ENCODE measurements at places on chromosomes 6 and 20.

DNA sequence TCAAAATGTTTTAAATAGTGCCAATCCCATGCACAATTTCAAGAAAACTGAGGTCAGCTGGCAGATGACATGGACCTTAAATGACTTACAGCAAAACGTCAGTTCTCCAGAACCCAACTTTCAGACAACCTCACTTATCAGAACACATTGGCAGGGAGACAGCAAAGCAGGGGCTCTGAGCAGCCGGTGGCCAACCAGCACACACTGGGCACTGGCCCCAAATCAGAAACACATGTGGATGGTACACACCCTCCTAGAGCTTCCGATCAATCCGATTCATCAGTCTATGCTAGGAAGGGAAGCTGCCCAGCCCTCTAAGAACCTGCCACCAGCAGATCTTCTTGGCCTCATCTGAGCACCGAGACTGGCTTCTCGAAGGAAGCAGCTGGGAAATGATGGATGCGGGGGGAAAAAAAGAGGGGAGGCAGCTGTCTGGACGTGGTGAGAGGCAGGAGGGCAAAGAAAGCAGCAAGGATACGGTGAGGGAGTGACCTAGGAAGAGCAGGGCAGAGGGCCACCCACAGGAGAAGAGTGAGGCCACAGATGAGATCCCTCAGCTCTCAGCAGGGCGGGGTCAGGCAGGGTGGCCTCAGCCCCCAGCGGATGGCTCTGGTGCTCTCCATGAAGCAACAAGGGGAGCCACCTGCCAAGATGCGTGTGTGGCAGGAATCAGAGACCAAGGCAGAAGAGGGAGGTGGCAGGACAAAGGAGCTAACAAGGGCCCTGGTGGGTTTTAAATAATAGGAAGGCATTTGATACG is 32.9 kb downstream of the TAF4 start:
- no peak for DNase-seq

DNA sequence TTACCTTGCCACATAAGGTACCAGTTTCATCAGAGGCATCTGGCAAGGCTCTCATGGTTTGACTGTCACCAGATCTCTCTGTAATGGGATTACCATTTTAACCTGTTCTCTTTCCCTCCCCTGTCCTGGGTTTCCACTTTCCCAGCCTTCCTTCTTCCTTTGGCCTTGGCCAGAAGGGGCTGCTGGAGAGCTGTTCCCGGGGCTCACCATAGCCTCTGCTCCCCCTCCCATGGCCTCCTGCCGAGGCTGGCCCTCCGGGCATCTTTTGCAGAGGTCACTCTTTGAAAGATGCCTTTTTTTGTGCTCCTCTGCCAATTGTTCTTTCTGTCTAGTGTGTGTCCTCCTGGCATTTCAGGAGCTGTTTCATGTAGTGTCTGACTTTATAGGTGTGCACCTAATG is 100.7 kb upstream of the SCP2D1 start:
- no peak for DNase-seq

DNA sequence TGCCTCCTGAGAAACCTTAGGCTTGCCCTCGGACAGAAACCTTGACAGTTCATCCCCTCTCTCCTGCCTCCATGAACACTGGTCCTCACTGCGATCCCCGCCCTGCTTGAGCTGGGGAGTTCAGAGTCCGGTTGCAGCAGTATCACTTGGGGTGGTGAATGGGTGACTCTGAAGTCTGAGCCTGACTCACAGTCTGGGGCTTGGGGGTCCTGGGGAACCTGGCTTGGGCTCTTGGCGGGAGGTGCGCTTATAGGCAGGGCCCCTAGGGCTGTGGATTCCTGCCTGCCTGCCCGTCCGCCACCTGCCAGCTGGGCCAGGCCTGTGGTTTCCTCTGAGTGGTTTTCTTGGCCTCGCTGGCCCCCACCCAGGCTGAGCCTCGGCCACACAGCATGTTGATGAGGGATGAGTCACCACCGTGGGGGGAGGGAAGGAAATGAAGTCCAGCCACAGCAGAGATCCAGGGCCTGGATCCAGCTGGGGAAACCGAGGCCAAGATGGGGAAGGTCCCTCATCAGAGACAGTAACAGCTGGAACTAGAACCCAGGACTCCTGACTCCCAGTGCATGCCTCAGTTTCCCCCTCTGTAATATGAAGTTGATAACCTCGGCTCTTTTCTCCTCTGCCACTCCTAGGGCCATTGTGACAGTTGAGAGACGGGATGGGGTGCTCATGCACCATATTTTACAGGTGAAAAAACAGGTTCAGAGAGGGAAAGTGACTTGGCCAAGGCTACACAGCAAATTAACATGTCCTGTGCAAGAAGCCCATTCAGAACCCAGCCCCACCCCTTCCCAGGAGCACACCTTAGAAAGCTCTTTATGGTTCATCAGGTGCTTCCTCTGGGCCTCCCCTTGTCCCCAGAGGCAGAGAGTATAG is 9.2 kb downstream of the FOXS1 start:
- DNase-seq = no peak

DNA sequence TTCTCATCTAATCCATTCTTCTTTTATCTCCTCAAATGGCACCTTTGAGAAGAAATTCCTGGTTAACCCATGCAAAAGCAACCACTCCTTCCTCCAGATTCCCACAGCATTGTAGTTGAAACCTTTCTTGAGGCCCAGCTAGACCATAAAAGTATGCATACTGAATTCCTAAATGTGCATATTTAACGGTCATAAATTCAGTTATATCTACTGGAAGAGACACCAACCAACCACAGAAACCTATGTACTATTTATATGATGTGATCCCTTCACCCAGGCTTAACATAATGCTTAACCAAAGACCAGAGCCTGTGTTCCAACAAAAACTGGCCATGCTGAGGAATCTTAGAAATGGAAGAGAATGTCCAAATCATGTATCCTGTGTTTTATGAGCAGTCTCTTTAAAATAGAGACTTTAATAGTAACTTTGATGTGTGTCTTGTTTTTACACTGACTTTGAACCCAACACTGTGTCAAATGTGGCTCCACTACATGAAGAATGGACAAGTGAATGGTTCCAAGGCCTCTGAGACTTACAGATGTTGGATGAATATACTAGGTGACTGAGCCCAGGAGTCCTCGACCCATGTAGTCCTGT is 11.4 kb upstream of the TAF8 start:
- no peak for DNase-seq

DNA sequence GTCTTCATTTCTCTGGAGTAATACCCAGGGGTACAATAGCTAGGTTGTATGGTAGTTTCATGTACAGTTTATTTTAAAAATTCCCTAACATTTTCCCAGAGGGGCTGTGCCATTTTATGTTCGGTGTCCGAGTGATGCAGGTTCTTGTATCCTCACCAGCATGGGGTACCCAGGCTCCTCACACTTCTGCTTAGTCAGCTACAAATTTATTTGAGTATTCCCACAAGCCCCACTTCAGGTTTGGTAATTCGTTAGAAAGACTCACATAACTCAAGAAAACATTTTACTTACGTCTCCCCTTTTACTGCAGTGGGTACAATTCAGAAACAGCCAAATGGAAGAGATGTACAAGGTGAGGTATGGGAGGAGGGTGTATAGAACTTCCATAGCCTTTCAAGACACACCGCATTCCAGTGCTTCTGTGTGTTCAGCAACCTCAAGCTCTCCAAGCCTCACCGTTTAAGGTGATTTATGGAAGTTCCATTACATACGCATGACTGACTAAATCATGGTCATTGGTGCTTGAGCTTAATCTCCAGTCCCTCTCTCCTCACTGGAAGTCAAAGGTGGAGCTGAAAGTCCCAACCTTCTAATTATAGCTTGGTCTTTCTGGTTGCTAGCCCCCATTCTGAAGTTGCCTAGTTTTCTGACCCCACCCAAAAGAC is 18.1 kb downstream of the RIPK1 start:
- DNase-seq = no peak

GRCh38 chr20:50310673-50311051 is 120.0 kb downstream of the CEBPB start:
- no peak for DNase-seq

- no peak for DNase-seq
Observed at GRCh38 chr6:142725024-142725770, 219.8 kb downstream of the HIVEP2 start.

DNA sequence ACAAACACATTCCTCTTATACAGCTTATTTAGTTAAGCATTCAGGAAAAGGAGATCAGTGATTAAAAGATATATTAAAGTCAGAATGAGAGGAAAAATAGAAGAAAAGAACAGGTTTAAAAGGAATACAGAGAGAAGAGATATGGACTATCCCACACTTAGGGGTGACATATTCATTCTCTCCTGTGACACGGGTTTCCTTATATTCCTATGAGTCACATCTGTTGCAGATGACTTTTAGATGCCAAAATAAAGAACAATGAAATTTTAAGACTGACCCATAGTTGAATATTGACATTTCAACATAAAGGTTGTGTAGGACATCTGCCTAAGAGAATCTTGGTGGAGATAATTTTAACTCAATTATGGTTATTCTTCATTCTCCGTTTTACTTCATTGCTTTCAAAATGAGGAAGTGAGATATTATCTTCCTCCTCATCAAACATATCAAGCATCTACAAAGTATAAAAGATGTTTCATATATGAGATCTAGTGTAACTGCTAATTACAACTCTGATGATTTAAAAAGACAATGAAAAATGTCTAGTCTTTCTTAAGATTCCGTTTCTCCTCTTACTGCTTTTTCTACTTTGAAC is 1336.7 kb upstream of the CITED2 start:
- no peak for DNase-seq

GRCh38 chr6:31180500-31180899 is 10.0 kb upstream of the POU5F1 start:
- peak; percentile 85 for DNase-seq

DNA sequence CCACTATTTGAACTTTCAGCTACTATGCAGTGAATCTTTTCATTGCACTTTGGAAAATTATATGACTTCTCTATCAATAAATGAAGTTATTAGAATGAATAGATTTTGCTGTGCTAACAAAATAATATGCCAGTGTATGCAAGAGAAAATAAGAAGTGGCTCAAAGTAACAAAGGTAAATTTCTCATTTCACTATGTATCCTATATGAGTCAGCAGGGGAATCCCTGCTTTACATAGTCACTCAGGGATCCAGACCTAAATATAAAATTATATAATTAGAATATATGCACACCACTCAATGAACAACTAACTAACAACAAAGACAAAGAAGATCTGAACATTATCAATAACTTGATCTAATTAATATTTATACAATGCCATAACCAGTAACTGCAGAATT is 390.8 kb upstream of the IRAK1BP1 start:
- no peak for DNase-seq

- no peak for DNase-seq
Observed at GRCh38 chr20:45828589-45828988, 1.5 kb upstream of the TNNC2 start.

GRCh38 chr6:23841116-23841515 is 284.9 kb upstream of the NRSN1 start:
- no peak for DNase-seq

DNA sequence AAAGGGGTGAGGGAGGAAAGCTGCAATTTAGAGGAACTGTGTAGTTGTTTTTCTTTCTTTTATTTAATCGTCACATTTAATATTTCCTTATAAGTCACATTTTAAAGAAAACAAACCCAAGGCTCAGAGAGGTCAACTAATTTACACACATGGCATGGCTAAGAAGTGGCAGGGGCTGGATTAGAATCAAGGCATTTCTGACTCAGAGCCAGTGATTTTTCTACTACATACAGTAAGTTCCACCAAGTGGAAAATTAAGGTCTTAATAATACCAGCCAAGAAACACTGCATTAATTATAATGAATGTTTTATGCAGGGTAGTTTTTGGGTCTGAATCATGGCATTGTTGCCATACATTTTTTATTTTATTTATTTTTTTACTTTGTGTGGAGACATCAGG is 607.7 kb upstream of the CITED2 start:
- DNase-seq = no peak

DNA sequence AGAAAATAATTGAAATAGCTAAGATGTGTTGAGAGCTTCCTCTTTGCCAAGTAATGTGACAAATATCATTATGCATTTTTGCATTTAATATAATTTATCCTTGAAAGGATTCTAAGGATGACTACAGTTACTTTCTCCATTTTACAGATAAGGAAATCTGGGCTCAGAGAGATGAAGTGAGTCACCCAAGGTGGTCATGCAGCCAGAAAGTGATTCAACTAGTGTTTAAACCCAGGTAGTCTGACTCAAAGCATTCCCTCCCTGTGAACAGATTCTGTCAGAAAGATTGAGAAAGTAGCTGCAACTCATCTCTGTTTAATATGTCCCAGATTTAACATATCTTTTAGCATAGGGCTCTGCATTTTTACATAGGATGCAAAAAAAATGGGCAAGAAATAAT is 28.1 kb downstream of the NRSN1 start:
- DNase-seq = no peak

DNA sequence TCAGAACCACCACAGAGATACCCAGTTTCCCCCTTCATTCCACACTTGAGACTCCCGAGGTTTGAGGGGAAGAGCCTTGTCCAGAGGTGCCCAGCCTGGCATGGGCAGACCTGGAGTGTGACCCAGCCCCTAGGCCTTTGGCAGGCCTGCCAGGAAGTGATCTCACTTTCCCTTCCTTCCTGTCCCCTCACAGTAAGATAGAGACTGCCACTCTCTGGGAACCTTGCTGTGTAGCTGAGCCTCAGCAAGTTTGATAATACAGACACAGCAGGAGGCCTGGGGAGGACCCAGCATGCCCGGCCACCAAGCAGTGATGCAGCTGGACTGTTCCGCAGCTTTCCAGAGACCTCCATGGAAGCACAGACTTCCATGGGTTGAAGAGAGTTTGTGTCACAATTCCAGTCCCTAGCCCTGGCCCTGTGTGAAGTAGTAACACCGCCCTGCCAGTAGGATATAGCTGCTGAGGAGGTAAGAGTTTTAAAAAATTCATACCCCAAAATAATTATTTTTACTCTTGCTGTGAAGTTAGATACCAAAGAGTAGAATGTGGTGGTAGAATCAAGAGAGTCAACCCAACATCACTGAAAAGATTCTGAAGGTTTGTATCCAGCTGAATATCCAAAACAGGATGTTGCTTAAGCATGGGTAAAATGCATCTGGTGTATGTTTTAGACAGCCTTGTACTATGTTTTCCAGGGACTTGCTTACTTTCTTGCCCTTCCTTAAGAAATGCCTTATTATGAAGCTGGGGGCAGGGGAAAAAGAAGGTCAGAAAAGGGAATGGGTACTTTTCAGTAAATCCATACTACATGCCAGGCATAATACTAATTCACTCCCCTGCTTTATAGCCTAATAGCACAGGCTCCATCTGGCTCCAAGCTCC is 16.3 kb downstream of the PKIG start:
- no peak for DNase-seq

- no peak for DNase-seq
Observed at GRCh38 chr6:43054206-43054943, 724 bp upstream of the CUL7 start.

GRCh38 chr6:123211777-123212545 is 215.9 kb downstream of the CLVS2 start:
- no peak for DNase-seq

- peak; percentile 43 for DNase-seq
Observed at GRCh38 chr20:61115364-61116065, 136.5 kb upstream of the CDH4 start.

- no peak for DNase-seq
Observed at GRCh38 chr20:19141998-19142397, 70.4 kb upstream of the SLC24A3 start.

GRCh38 chr6:12344961-12345693 is 55.0 kb downstream of the EDN1 start:
- DNase-seq = no peak

- DNase-seq = no peak
Observed at GRCh38 chr6:130906736-130907381, 79.7 kb downstream of the SMLR1 start.

GRCh38 chr6:53033764-53034163 is 31.4 kb upstream of the FBXO9 start:
- DNase-seq = no peak

GRCh38 chr6:15264902-15265761 is 19.3 kb downstream of the JARID2 start:
- DNase-seq = no peak
